Myocyte (in vitro differentiated cells): ENCODE measurements at places on chromosomes 3 and 15. TPM values are rescaled to one million over a fixed set of nuclear protein-coding genes. Genes with fewer than 3 reads are reported as not detected.

The PGBD4 gene
- total RNA-seq, result 3.5 and 3.6 TPM in 2 replicates

The FXR1 gene
- total RNA-seq, result 582 and 652 TPM in 2 replicates

The TIMP4 gene
- 0.42 and 0.62 TPM in 2 replicates for total RNA-seq

The STX19 gene
- total RNA-seq, result not detected in 2 replicates

The KLHL25 gene
- total RNA-seq, result 4.5 and 6.6 TPM in 2 replicates
